Fibroblast of upper back skin (primary cell): ENCODE measurements at places on chromosomes 5 and 9.

DNA sequence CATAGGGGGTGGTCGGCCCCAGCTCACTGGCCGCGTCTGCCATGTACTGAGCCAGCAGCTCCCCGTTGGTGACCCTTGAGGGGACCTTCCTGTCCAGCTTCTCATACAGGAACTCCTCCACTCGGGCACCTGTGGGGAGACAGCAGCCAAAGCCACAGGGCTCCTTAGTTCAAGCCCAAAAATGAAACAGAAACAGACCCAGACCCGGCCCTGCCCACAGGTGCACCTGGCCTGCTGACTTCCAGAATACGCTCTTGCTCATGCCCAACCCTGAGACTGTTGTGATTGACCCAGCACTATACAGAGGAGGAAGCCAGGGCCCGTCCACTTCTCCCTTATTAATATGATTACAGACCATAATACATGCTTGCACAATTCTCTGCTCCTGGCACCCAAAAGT lies 7.0 kb downstream of the SH3GLB2 start:
- no peak for DNase-seq

DNA sequence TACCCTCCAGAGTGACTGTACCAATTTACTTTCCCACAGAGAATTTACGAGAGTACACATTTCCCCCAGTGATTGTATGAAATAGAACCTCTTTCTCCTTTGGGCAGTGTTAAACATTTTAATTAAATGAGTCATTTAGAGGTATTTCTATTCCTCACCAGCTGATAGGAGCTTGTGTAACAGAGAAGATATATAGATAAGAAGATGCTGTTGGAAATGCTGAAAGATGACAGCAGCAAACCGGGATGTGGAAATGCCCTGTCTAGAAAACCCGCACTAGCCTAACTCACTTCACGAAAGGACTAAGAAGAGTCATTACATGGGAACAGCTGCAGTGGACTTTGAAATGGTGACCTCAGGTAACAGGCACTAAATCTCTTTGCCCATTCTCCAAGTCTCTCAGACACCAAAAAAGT lies 68.3 kb downstream of the LPAR1 start:
- DNase-seq = peak; percentile 77

- DNase-seq = no peak
Measured at GRCh38 chr5:150674341-150674821, 13.3 kb downstream of the MYOZ3 start.

- no peak for DNase-seq
Measured at GRCh38 chr5:30197662-30198061, 995.8 kb upstream of the CDH6 start.

DNA sequence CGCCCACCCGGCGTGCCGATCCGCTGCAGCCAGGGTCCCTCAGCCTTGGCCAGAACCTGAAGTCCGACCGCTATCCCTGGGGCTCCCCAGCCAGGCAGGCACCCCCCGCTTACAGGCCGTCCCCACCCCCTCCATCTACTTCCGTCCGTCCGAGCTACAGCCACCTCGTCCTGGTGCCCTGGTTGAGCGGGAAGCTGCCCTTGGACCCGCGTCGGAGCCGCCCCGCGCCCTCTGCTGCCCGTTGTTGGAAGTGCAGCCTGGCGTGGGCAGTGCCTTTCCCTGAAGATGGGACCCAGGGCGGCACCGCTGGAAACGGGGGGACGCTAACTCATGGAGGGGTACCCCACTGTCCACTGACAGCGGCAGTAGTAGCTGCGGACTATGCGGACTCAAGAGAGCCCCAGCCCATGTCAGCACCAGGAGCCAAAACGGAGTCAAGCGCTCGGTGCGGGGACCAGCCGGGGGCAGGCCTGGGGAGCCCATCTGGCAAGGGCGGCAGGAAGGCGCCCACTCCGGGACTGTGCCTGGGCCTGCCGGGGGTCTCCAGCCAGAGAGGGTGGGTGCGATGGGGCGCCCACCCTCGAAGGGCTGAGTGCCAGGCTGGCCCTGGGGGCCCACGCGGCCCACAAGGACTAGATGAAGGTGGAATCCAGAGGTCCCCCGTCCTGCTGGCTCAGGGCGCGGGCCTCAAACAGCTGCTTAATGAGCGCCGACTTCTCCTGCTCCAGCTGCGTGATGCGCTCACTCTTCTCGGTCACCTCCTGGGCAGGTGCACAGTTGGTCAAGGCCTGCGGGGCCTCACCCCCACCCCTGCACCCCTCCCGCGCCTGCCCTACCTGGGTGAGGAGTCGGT lies 6.1 kb downstream of the SAPCD2 start:
- DNase-seq = no peak

DNA sequence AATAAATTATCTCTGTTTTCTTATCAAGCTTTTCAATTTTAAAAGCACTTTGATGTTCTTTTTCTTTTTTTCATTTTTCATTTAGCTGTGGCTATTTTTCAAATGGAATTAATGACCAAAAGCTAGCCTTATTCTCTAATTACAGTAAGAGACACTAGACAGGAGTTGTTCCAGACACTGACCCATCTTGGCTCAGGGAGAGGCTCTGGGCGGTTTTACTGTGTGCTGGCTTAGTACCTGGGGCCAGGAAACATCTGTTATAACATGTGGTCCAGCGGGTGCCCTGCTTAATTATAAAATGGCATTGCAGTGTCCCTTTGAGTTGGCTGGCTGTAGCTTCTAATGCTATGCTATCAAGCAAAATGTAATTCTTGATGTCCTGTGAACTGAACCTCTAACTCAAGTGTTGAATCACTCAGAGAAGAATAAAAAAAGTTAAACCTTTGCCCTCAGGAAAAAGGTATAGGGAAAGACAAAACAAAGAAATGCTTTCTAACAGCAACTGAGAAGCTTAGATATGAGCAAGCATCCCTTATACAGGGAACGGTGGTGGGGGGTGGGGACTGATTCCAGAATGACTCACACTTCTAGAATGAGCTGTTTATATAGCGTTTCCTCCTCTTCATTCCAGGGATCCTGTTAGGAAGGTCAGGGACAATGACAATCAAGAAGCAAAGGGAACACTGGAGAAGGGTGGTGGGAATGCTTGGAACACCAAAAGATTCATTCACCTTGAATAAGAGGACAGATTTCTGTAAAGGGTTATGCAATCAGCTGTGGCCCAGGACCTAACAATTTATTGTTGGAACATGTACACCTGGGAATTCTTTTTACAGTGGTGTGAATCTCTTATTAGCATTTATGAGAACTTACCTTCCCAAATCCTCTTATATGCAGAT lies 58.7 kb upstream of the NFIB start:
- peak; percentile 83 for DNase-seq

DNA sequence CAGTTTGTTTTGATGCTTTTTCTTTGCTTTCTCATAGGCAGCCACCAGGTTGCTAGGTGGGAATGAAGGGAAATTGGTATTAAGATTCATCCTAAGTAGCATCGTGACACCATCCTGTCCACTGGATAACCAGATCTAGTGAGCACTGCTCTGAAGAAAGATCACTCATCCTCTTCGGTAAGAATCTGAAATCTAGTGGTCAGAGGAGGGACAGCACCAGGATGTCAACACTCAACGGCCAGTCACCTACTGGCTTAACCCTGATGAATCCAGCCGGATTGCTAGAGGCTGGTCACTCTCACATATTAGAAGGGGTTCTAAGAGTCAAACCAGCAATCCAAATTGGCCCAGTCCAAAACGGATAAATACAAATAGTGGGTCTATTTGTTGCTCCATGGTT lies 50.8 kb downstream of the DCP2 start:
- no peak for DNase-seq
